ENCODE measurements at places on chromosomes 12 and 14.

GRCh38 chr12:63150713-63151622, at the start of gene AVPR1A:
Gene AVPR1A (minus strand): TSS chr12:63151201. CDS start chr12:63150836, 365 bp downstream.
- DNase-seq = peak; percentile 37

DNA sequence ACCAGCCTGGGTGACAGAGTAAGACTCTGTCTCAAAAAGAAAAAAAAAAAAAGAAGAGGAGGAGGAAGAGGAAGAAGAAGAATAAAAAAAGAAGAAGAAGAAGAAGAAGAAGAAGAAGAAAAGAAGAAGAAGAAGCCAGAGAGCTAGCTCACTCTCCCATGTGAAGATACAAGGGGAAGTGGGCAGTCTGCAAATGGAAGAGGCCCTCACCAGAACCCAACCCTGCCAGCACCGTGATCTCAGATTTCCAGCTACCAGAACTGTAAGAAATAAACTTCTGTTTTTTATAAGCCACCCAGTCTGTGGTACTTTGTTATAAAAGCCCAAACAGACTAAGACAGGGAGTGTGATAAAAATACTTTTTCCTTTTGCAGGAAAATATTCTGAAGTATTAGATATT, 130.7 kb downstream of the ETNK1 start:
- DNase-seq = no peak

DNA sequence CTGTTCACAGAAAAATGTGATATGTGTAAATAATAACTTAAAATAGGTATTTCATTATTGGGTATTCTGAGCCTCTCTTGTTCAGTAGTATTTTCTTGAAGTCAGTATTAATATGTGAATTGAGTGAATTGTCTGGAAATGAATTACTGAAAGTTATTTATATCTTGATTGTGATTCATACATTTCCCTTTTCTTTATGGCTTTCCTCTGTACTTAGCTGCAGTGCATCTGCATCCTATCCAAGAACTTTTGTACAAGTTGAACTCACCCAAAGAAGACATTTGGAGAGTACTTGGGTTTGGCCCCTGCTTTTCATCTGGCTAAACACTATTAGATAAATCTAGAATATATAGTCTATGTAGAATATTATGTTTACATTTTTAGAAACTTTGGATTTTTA, 326.0 kb downstream of the RAD51B start:
- no peak for DNase-seq

GRCh38 chr14:60357551-60358149, 108.6 kb downstream of the PPM1A start:
- DNase-seq = no peak

DNA sequence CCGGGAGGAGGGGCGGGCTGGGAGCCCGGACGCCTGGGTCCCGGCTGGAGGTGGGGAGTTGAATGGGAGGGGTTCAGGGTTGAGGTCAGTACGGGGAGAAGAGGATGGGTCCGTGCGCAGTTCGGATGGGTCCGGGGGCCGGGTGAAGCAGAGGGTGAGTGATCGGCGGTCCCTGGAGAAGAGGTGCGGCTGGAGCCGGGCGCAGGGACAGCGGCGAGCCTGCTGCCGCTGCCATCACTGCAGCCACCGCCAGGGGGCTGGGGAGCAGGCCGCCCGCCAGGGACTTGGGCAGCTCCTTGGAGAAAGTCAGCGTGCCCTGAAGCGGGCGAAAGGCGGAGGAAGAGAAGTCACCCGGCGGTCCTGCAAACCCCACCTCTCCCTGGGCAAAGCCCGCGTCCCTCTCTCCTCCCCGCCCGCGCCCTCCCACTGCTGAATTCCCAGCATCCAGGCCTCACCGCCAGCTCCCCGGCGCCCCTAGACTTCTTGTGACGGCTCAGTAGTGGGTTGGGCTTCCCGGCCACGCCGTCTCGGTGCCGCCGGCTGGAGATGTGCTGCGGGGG, 6.0 kb upstream of the GPR84 start:
- no peak for DNase-seq

DNA sequence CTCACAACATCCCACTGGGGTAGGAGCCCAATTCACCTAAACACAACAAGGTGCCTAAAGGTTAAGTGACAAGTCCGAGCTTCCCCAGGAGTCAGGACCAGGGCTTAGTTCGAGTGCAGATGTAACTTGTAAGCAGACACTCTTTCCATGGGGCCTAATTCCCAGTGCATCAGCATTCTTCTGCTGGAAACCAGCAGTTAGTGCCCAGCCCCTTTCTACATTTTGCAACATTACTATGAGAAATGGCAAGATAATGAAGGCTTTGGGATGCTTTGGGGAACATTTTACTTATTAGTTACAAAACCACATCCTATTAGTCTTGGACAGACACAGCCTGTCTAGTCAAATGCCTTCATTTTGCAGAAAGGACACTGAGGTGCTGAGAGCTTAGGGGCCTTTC, 179.8 kb downstream of the CALM1 start:
- no peak for DNase-seq

- DNase-seq = no peak
Measured at GRCh38 chr12:65665817-65666216, 158.5 kb upstream of the HMGA2 start.

- no peak for DNase-seq
Measured at GRCh38 chr12:9761419-9761781, 699 bp upstream of the CD69 start.

DNA sequence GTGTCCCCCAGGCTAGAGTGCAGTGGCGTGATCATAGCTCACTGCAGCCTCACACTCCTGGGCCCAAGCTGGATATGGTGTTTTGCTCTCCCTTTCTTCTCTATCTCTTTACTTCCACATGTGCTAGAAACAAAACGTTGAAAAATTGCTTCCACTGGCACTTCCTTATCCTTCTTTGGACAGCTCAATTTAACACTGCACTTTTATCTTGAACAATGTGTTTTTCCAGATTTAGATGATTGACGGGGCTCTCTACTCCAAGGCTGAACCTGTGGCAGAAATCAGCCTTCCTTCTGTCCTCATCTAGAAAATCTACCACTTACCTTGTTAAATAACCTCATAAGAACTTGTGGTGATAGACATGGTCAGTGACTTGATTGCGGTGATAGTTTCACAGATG, 165.1 kb downstream of the DAD1 start:
- DNase-seq = no peak

- DNase-seq = no peak
Measured at GRCh38 chr12:11777451-11777850, 128.0 kb downstream of the ETV6 start.

- no peak for DNase-seq
Measured at GRCh38 chr12:29309320-29309902, 71.6 kb downstream of the ERGIC2 start.

- DNase-seq = no peak
Measured at GRCh38 chr12:113826805-113827538, 139.2 kb downstream of the RBM19 start.

GRCh38 chr14:93375673-93376156, 28.7 kb downstream of the COX8C start:
- DNase-seq = no peak

- no peak for DNase-seq
Measured at GRCh38 chr12:122346054-122346453, 76.4 kb downstream of the CLIP1 start.

DNA sequence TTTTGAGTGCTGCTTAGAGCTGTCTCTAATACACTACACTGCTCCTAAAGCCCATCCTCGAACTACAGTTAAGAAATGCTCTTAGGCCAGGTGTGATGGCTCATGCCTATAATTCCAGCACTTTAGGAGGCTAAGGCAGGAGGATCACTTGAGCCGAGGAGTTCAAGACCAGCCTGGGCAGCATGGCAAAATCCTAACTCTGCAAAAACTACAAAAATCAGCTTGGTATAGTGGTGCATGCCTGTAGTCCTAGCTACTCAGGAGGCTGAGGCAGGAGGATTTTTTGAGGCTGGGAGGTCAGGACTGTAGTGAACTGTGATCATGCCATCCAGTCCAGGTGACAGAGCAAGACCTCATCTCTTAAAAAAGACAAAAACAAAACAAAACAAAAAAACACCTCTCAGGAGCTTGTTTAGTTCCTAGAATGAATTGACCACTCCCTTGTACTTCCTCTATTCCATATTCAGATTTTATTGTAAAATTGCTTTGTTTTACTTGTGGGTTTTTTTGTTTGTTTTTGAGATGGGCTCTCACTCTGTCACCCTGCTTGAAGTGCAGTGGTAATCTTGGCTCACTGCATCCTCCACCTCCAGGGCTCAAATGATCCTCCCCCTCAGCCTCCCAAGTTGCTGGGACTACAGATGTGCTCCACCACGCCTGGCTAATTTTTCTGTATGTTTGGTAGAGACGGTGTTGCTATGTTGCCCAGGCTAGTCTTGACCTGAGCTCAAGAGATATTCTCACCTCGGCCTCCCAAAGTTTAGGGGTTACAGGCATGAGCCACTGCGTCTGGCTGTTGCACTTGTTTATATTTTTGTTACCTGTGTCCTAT, 13.6 kb downstream of the MDM2 start:
- no peak for DNase-seq

DNA sequence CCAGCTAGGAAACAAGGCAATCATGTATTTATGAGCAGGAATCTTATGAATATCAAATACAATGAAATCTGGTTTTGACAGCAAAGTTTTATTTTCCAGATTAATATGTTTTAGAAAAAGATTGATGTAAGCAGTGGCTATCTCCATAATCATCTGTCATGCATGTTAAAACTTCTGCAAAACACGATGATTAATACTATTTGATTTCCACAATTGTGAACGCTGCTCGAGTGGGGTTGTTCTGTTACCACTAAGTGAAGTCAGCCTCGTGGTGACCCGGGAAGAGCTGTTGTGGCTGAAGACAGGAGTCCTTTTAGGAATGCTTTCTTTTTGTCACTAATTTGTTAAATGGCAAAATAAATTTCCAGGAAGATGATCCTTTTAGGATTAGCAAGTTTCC, 9.4 kb downstream of the CFAP251 start:
- DNase-seq = no peak

DNA sequence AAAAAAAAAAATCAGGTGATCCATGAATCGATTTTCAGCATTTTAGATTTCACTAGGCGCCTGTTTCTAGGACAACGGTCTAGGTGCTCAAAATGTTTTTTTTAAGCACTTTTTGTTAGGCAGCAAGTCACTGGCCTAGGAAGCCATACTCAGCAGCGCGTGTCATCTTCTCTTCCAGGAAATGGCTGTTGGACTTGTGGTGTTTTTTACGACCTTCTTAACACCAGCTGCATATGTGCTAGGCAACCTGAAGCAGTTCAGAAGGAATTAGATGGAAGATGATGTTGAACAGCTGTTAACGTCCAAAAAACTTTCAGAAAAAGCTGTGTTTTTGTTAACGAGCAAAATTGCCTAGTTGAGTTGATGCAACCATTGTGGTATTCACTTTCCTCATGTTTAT, 868 bp downstream of the COX8C start:
- no peak for DNase-seq

- no peak for DNase-seq
Measured at GRCh38 chr12:110699591-110700445, 10.9 kb upstream of the HVCN1 start.

GRCh38 chr12:2389079-2389790, 336.4 kb downstream of the CACNA1C start:
- no peak for DNase-seq

- DNase-seq = no peak
Measured at GRCh38 chr12:46242569-46242968, 26.3 kb downstream of the SLC38A1 start.

GRCh38 chr14:106845286-106846087, 1319.1 kb downstream of the TMEM121 start:
- peak; percentile 41 for DNase-seq

- DNase-seq = no peak
Measured at GRCh38 chr12:78293059-78293686, 462.5 kb downstream of the NAV3 start.

GRCh38 chr12:110444455-110444854, 5.7 kb downstream of the ARPC3 start:
- DNase-seq = no peak

GRCh38 chr12:60148109-60148508, 552.3 kb downstream of the SLC16A7 start:
- no peak for DNase-seq

- DNase-seq = peak; percentile 60
Measured at GRCh38 chr12:6532051-6532926, 2.0 kb upstream of the GAPDH start.

DNA sequence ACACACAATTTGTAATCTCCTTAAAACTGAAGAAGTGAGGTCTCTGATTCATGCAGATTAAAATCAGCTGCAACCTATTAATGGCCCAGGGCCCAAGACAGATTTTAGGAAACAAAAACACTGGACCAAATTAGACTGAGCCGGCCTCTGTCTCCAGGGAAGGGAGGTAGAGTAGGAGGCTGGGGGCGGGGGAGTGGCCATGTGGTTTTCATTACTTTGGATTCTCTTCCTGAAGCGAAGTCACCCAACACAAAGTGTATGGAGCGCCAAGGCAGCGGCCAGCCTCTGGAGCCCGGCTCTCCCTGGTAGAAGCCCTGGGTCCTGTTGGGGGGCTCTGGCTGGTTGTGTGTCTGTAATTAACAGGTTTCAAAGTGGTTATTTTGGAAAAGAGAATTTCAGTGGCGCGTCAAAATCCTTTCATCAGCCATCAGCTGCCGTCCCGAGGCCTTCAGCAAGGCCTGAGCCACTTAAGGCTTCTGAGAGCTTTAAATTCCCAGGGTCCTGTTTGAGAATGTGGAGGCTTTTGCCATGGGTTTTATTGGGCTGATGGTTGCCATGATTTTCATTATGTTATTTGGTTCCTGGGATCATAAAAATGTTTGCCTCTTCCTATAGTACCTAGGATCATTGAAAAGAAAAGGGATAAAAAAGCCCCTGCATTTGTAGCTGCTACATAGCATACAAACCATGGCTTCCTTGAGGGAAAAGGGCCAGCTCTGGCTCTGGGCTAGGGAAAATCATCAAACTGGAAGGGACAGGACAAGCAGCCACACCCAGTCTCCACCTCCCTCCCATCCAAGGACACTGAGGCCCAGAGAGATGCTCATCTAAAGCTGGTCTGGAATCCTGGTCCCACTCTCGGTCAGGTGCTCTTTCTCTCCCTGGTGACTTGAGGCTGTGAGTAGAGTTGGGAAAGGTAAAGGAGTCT, 282.4 kb downstream of the ZFP36L1 start:
- DNase-seq = no peak

DNA sequence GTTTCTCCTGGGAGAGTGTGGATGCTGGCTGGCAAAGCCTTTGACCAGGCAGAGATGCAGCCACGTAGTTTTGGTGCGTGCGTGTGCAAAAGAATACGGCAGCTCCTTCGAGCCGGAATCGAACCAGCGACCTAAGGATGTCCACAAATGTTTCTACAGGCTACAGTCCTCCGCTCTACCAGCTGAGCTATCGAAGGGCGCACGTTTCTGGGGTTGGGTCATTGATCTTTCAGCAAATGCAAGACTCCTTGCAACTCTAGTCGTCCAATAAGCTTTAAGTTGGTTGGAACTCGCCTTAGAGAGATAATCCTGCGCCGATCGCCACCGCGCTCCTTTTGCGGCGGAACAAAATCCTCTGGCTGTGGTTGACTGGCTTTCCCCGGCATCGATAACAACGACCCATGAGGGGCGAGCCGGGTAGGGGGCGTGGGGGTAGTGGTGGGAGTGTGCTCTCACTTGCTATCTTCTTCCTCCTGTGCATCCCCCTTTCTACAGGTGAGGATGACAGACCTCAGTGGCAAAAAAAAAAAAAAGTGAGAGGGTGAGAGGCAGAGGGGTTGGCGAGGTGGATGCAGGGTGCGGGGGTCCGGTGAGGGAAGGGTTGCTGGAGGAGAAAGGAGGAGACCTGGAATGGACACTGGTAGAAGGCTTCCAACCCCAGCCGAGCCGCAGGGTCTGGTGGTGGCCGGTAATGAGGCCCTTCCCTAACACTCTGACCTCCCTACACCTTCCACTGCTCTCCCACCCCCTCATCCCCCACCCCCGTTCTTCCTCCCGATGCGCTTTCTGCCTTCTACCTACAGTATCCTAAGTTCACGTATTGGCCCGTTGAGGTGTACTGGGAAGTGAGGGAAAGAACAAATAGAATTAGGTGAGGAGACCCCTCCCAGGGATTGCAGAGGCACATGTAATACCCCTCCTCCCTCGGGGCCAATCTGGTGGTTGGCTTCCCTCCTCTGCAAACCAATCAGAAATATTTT, 11.8 kb upstream of the OR6S1 start:
- no peak for DNase-seq
